ENCODE measurements at places on chromosomes 3 and 15.

GRCh38 chr3:149877668-149878067 lies 64.7 kb downstream of the RNF13 start:
- no peak for DNase-seq

- DNase-seq, result no peak
Measured at GRCh38 chr15:78234515-78235040, at the start of gene ACSBG1. Gene ACSBG1 (minus strand): TSS chr15:78234565. CDS start chr15:78234501, 64 bp downstream.

DNA sequence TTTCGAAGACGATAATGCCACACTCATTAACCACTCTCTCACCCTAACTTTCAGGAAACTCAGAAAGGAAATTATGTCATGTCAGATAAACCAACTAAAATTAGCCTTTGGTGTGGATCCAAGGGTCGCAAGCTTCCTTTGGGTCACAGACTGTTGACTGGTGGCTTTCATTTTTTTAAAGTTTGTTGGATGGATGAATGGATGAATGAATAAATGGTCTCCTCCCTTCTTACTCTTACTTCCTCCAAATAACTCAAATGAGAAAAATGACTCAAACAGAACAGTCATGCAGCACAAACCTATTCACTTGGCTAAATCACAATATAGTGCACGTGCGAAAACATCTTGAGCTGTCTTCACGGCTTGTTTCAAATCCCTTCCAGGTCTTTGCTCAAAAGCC lies 82.9 kb upstream of the HACD2 start:
- DNase-seq, result no peak

GRCh38 chr15:43799209-43799944 lies 643 bp downstream of the SERINC4 start:
- DNase-seq, result no peak

DNA sequence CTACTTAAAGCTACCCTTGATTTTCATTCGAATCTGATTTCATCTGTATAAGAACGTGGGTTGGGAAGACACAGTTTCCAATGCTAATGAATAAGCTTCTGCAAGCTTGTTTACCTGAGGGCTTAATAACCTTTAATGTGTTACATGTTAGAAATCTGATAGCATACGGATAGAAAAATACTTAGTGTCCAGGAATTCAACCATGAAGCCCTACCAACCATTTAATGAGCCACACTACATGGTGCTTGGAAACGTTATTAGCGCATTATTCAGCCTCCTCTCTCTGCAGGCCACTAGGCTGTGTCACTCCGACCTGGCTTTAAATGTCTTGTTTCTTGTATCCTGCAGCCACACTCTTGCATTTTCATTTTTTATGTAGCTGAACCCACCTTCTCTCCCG lies 1.6 kb downstream of the FAM81A start:
- no peak for DNase-seq

- DNase-seq, result peak; percentile 89
Measured at GRCh38 chr15:63880744-63881143, 47.0 kb upstream of the HERC1 start.

Data from inflammatory macrophage treated with lipopolysaccharide for 4 hours (primary cell).